ENCODE measurements at places on chromosomes 4 and X.
A peak's percentile ranks its signal among the peaks of the same experiment; 100 is the strongest.

DNA sequence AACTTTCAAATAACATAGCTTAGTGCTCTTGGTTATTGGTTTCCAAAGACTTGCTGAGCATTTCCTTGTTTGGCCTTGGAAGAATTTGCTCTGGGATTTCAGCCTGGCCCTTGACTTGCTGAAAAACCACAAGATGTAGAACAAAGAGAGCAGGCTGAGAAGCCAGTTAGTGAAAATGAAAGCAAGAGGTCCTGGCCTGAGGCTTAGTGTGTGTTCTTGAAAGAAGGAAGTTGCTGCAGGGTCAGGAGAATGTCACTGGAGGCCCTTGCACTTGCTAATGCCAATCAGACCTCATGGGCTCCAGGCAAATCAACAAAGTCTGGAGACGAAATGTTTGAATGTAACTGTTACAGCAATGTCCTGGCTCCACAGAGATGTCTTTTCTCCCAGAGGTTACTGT lies 79.4 kb downstream of the SYNPO2 start:
- peak overlapping the region; percentile 74 for H3K4me3 ChIP-seq
- no peaks in the 10 kb centered on the region for H3K36me3 ChIP-seq
- H3K27ac ChIP-seq: peak overlapping the region; percentile 86
- no peaks in the 10 kb centered on the region for H3K27me3 ChIP-seq
- peak; percentile 64 for DNase-seq
- H3K4me1 ChIP-seq: peaks cover 39% of the 10 kb centered on the region

- peak; percentile 40 for DNase-seq
- no peak overlapping the region for H3K27ac ChIP-seq
- no peak overlapping the region for H3K4me3 ChIP-seq
- H3K27me3 ChIP-seq: no peaks in the 10 kb centered on the region
- peaks cover 40% of the 10 kb centered on the region for H3K4me1 ChIP-seq
- no peaks in the 10 kb centered on the region for H3K36me3 ChIP-seq
Observed at GRCh38 chr4:85756938-85757337, 282.0 kb downstream of the ARHGAP24 start.

- peaks cover 6% of the 10 kb centered on the region for H3K4me1 ChIP-seq
- no peaks in the 10 kb centered on the region for H3K36me3 ChIP-seq
- no peaks in the 10 kb centered on the region for H3K27me3 ChIP-seq
- no peak for DNase-seq
- no peak overlapping the region for H3K4me3 ChIP-seq
Observed at GRCh38 chrX:13876652-13877051, 59.8 kb upstream of the GPM6B start.

GRCh38 chr4:122576261-122577188 lies 44.3 kb downstream of the IL21 start:
- H3K4me3 ChIP-seq: no peak overlapping the region
- no peak overlapping the region for H3K27ac ChIP-seq
- DNase-seq: peak; percentile 57
- no peaks in the 10 kb centered on the region for H3K4me1 ChIP-seq
- H3K36me3 ChIP-seq: no peaks in the 10 kb centered on the region

GRCh38 chr4:79287076-79287475 lies 38.8 kb downstream of the NAA11 start:
- H3K36me3 ChIP-seq: no peaks in the 10 kb centered on the region
- no peak for DNase-seq
- H3K27me3 ChIP-seq: peaks cover 3% of the 10 kb centered on the region
- no peak overlapping the region for H3K4me3 ChIP-seq
- no peak overlapping the region for H3K27ac ChIP-seq

DNA sequence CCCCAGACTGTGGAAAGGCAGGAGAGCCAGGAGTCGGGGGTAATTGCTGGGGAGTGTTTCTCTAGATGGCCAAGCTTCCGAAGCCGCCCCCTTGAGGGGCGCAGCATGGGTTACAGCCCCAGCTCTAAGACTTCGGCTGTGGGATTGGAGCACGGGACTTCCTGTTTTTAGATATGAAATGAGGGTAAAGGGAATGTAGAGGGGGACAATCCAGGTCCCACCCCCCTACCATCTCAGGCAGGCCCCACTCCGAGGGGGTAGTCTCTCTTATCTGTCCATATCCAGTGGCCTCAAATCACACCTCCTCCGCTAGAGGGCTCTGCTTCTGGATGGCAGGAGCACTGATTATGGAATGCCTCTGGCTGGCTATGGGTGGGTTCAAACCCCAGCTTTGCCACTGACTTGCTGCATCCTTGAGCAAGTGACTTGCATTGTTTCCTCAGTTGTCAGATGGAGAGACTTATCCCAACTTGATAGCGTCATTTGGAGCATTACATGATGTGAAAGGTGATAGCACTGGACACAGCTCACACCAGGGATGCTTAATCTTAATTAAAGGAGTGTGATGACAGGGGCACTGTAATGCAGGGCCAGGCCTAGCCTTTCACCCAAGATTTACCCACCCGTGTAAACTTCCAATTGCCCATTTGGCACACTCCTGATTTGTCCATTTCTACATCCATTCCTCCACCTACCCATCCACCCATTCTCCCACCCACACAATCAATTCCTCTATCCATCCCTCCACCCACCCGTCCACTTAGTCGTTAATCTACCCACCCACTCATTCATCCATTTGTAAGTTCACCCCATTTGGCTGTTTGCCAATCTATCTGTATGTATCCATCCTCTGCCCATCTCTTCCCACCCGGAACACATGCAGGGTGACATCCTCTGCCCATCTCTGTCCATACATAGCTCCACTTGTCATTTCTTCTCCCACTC lies 848 bp upstream of the KCND1 start:
- peak overlapping the region; percentile 36 for H3K27ac ChIP-seq
- peak; percentile 33 for DNase-seq
- no peaks in the 10 kb centered on the region for H3K27me3 ChIP-seq

- H3K4me1 ChIP-seq: no peaks in the 10 kb centered on the region
- no peak overlapping the region for H3K27ac ChIP-seq
- H3K4me3 ChIP-seq: no peak overlapping the region
- no peak for DNase-seq
- H3K36me3 ChIP-seq: peaks cover 6% of the 10 kb centered on the region
Observed at GRCh38 chr4:15132739-15133138, 130.5 kb downstream of the CPEB2 start.

- no peak for DNase-seq
- H3K27ac ChIP-seq: no peak overlapping the region
- peaks cover 11% of the 10 kb centered on the region for H3K4me1 ChIP-seq
- no peak overlapping the region for H3K4me3 ChIP-seq
- peaks cover 2% of the 10 kb centered on the region for H3K27me3 ChIP-seq
Observed at GRCh38 chrX:68994135-68994890, 165.5 kb downstream of the EFNB1 start.

DNA sequence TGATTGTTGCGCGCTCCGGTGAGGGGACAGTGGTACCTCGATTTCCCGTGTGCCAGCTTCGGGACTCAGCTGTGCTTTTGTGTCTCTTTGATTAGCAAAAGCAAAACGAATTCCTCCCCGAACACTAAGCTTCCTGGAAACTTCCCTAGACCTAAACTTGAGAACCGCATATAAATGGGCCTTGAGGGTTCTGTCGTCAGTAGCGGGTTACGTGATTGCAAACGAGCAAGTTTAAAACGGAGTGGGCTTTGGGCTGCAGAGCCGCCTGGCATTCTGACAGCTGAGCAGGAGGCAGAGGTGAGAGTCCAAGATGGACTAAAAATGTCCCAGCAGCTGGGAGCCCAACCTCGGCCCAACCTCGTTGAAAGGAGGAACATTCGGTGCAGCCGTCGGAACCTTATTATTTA lies 1.2 kb upstream of the TAPT1 start:
- H3K27me3 ChIP-seq: peaks cover 1% of the 10 kb centered on the region
- peak overlapping the region; percentile 92 for H3K4me3 ChIP-seq
- H3K27ac ChIP-seq: peak overlapping the region; percentile 91
- peaks cover 41% of the 10 kb centered on the region for H3K4me1 ChIP-seq
- DNase-seq: no peak
- H3K36me3 ChIP-seq: no peaks in the 10 kb centered on the region

- peaks cover 18% of the 10 kb centered on the region for H3K36me3 ChIP-seq
- H3K4me1 ChIP-seq: peaks cover 51% of the 10 kb centered on the region
- DNase-seq: peak; percentile 25
- peak overlapping the region; percentile 62 for H3K4me3 ChIP-seq
- peak overlapping the region; percentile 37 for H3K27ac ChIP-seq
- H3K27me3 ChIP-seq: peaks cover 3% of the 10 kb centered on the region
Observed at GRCh38 chr4:176340871-176341685, 21.3 kb downstream of the SPCS3 start.

GRCh38 chr4:180028682-180029081 lies 2214.5 kb upstream of the TENM3 start:
- no peak overlapping the region for H3K4me3 ChIP-seq
- H3K27ac ChIP-seq: no peak overlapping the region
- H3K27me3 ChIP-seq: no peaks in the 10 kb centered on the region
- H3K4me1 ChIP-seq: no peaks in the 10 kb centered on the region

DNA sequence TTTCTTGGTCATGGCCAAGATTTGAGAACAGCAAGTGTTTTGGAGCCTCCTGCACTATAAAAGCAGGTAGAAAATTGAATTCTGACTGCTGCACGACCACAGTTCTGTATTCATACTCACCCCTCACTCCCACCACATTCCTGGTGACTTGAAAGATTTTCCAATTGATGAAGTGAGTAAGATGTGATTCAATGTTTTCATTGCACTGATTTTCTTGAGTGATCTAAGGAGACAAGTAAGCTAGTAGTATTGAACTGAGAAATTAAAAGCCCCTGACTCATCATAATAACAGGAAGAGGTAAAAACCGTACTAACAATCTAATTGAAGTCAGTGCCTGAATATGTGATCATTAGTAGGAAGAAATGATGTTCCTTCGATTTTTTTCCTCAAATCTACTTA lies 6.1 kb upstream of the SEC24D start:
- H3K27me3 ChIP-seq: no peaks in the 10 kb centered on the region
- peaks cover 29% of the 10 kb centered on the region for H3K4me1 ChIP-seq
- H3K36me3 ChIP-seq: peaks cover 5% of the 10 kb centered on the region
- H3K27ac ChIP-seq: peak overlapping the region; percentile 5

DNA sequence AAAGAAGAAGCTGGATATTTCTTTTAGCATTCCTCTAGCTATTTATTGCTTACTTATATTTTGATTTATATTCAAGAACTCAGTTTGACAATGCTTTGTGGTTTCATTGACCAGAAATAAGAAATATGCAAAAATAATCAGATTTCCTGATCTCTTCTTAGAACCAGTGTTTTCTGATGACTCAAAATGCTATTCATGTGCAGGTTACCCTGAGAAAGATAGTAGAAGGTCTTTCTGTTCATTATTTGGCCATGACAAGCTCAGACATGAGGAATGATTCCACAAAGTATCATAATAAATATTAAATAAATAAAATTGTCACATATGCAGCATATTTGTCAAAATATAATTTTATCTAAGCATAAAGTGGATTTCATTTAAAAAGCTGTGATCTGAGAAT lies 24.1 kb downstream of the ADH7 start:
- H3K4me3 ChIP-seq: no peak overlapping the region
- no peak overlapping the region for H3K27ac ChIP-seq
- DNase-seq: no peak
- peaks cover 4% of the 10 kb centered on the region for H3K27me3 ChIP-seq
- H3K36me3 ChIP-seq: no peaks in the 10 kb centered on the region

DNA sequence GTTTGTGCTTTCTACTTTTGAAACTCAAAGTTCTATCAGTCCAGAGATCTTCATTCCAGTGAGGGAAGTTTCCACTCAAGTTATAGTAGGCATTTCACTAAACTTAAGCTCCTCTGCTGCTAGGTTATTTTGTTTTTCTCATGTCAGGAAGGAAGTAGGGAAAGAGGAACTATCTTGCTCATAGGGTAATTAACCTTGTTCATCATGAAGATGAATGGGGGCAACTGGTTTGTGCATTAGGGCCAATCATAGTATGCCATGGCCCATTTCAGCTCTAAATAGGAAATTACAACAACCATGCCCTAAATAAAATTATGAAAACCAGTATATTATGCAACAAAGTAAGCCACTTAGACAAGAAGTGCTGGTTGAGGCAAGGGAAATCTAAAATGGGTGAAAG lies 804.7 kb upstream of the NDST4 start:
- H3K4me3 ChIP-seq: no peak overlapping the region
- no peak for DNase-seq
- no peaks in the 10 kb centered on the region for H3K27me3 ChIP-seq
- H3K27ac ChIP-seq: no peak overlapping the region
- no peaks in the 10 kb centered on the region for H3K36me3 ChIP-seq

GRCh38 chr4:8268901-8269534 lies 536 bp upstream of the HTRA3 start:
- no peak overlapping the region for H3K27ac ChIP-seq
- peak overlapping the region; percentile 46 for H3K4me3 ChIP-seq
- no peaks in the 10 kb centered on the region for H3K36me3 ChIP-seq
- no peak for DNase-seq

DNA sequence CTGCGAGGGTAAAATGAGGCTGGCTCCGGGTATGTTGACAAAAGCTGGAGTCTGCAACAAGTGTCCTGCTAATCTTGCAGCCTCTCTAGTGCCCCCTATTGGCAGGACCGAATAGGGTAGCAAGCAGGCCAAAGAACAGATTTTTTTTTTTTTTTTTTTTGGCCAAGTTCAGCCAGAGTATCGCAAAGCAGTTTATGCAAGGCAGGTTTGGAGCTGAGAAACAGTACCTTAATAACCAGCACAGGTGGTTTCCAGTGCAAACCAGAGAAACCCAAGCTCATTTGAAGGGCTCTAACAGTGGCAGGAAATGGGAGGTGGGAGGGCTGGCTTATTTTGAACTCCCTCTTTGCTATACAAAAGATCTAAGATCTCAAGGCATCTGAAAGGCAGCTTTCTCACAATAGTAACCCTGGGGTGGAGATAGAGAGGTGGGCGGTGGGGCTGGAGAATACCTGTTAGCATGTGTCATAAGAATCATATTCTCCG lies 38.2 kb upstream of the OCIAD2 start:
- DNase-seq: no peak
- H3K27me3 ChIP-seq: peaks cover 7% of the 10 kb centered on the region
- no peak overlapping the region for H3K4me3 ChIP-seq
- H3K36me3 ChIP-seq: no peaks in the 10 kb centered on the region

- H3K27ac ChIP-seq: no peak overlapping the region
- no peak for DNase-seq
- H3K4me1 ChIP-seq: no peaks in the 10 kb centered on the region
- no peaks in the 10 kb centered on the region for H3K36me3 ChIP-seq
- H3K4me3 ChIP-seq: no peak overlapping the region
Observed at GRCh38 chr4:23547096-23547495, 342.8 kb downstream of the PPARGC1A start.

- H3K27me3 ChIP-seq: no peaks in the 10 kb centered on the region
- no peak for DNase-seq
- H3K4me3 ChIP-seq: no peak overlapping the region
- no peaks in the 10 kb centered on the region for H3K4me1 ChIP-seq
Observed at GRCh38 chr4:79364061-79364460, 38.2 kb upstream of the NAA11 start.

DNA sequence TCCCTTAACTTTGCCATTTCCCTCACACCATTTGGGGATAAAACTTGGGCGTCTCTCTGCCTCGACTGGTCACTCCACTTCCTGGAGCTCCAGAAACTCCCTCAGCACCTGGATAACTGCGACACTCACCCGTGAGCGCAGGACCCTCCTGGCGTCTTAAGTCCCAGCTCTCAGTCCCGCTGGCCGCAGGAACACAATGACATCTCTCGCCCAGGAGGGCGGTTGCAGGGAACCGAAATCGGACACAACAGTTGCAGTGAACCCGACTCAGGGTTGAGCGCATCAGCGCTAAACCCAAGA lies 370.9 kb upstream of the SMIM31 start:
- H3K27ac ChIP-seq: no peak overlapping the region
- no peak for DNase-seq
- no peaks in the 10 kb centered on the region for H3K4me1 ChIP-seq
- H3K36me3 ChIP-seq: no peaks in the 10 kb centered on the region

- H3K27me3 ChIP-seq: no peaks in the 10 kb centered on the region
- H3K4me1 ChIP-seq: no peaks in the 10 kb centered on the region
- H3K4me3 ChIP-seq: no peak overlapping the region
- peaks cover 23% of the 10 kb centered on the region for H3K36me3 ChIP-seq
Observed at GRCh38 chrX:73615022-73615421, 52.0 kb downstream of the CHIC1 start.

GRCh38 chrX:70480660-70481018 lies 36.0 kb downstream of the DLG3 start:
- peak overlapping the region; percentile 98 for H3K27ac ChIP-seq
- no peak for DNase-seq
- H3K4me3 ChIP-seq: peak overlapping the region; percentile 67
- peaks cover 57% of the 10 kb centered on the region for H3K4me1 ChIP-seq
